Activated CD4-positive, alpha-beta T cell treated with anti-CD3 and anti-CD28 coated beads for 36 hours (primary cell): ENCODE measurements at places on chromosomes 3 and 15. TPM values are rescaled to one million over a fixed set of nuclear protein-coding genes. Genes with fewer than 3 reads are reported as not detected.

Gene RHCG
- not detected for total RNA-seq

DNA sequence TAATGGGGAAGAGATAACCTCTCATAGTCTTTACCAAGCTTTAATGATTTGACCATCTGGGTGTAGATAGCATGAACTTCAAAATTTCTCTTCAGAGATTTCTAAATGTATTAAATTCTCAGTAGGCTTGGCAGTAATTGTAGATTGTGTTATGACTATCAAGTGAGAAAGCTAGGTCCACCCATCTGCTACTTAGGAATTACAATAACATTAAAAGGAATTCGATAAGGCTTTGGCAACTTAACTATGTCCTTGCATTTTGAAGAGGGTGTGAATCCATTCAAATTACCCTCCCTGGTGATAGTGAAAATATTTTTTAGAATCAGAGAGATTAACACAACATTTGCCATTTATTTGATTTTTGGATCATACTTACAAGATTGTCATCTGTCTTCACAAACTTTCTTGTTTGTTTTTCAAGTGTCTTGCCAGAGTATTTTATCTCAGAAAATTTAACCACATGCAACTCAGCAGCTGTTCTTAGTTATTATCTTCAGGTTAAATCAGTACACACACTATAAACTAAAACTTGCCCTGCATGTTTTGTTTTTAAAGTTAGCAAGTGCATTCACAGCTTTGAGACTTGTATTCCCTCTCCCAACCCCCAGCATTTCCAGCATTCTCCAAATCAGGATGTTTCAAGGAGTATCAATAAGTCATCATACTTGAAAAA lies 69.6 kb upstream of the COL8A1 start:
- H3K27ac ChIP-seq, result no peak overlapping the region
- no peaks in the 10 kb centered on the region for H3K36me3 ChIP-seq
- H3K27me3 ChIP-seq, result no peaks in the 10 kb centered on the region
- no peaks in the 10 kb centered on the region for H3K4me1 ChIP-seq
- no peak for DNase-seq

Gene RBM15B
- 20.9 TPM for total RNA-seq

GRCh38 chr3:186070996-186071395 lies 37.9 kb downstream of the ETV5 start:
- DNase-seq, result no peak
- H3K27ac ChIP-seq, result no peak overlapping the region
- H3K36me3 ChIP-seq, result peaks cover 2% of the 10 kb centered on the region
- peaks cover 9% of the 10 kb centered on the region for H3K27me3 ChIP-seq
- H3K4me1 ChIP-seq, result peaks cover 12% of the 10 kb centered on the region
- H3K4me3 ChIP-seq, result no peak overlapping the region

- no peaks in the 10 kb centered on the region for H3K27me3 ChIP-seq
- no peaks in the 10 kb centered on the region for H3K36me3 ChIP-seq
- no peak for DNase-seq
Observed at GRCh38 chr15:98035577-98036010, 75.1 kb downstream of the ARRDC4 start.

GRCh38 chr3:142866841-142867631 lies 21.8 kb downstream of the PCOLCE2 start:
- H3K4me3 ChIP-seq, result no peak overlapping the region
- no peaks in the 10 kb centered on the region for H3K36me3 ChIP-seq
- peaks cover 10% of the 10 kb centered on the region for H3K4me1 ChIP-seq
- no peak overlapping the region for H3K27ac ChIP-seq
- H3K27me3 ChIP-seq, result peaks cover 14% of the 10 kb centered on the region

- DNase-seq, result no peak
- H3K36me3 ChIP-seq, result no peaks in the 10 kb centered on the region
- H3K27ac ChIP-seq, result no peak overlapping the region
- peaks cover 5% of the 10 kb centered on the region for H3K27me3 ChIP-seq
- H3K4me3 ChIP-seq, result no peak overlapping the region
Observed at GRCh38 chr15:60875681-60876080, 353.4 kb downstream of the RORA start.

GRCh38 chr3:113574213-113574612 lies 41.9 kb downstream of the SIDT1 start:
- H3K27me3 ChIP-seq, result no peaks in the 10 kb centered on the region
- H3K36me3 ChIP-seq, result no peaks in the 10 kb centered on the region
- no peak overlapping the region for H3K4me3 ChIP-seq
- no peak for DNase-seq
- H3K27ac ChIP-seq, result no peak overlapping the region

Gene CAND2
- 2.2 TPM for total RNA-seq
